ENCODE measurements at places on chromosomes 12 and 14. TPM values are rescaled to one million over a fixed set of nuclear protein-coding genes. Genes with fewer than 3 reads are reported as not detected.

DNA sequence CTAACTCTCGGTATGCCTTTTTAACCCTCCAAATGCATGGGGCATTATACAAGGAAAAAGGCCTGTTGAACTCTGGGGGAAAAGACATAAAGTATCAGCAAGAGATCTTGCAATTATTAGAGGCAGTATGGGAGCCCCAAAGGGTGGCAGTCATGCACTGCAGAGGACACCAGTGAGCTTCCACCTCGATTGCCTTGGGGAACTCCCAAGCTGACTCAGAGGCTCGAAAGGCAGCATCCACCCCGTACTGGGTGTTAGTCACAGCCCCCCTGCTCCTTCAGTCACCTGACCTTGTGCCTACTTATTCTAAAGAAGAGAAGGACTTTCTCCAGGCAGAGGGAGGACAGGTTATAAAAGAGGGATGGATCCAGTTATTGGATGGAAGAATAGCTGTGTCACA lies 781.4 kb upstream of the TMEM132C start:
- no peaks in the 10 kb centered on the region for H3K27me3 ChIP-seq
- no peak overlapping the region for H3K4me3 ChIP-seq
- DNase-seq = peak; percentile 60
- H3K27ac ChIP-seq = no peak overlapping the region

IL26 gene
- not detected for total RNA-seq

PRB2 gene
- not detected for total RNA-seq

- peak; percentile 70 for DNase-seq
- peaks cover 17% of the 10 kb centered on the region for H3K4me1 ChIP-seq
- H3K27ac ChIP-seq = peak overlapping the region; percentile 71
- H3K36me3 ChIP-seq = no peaks in the 10 kb centered on the region
Measured at GRCh38 chr14:34699873-34700621, 14.3 kb downstream of the CFL2 start.

DNA sequence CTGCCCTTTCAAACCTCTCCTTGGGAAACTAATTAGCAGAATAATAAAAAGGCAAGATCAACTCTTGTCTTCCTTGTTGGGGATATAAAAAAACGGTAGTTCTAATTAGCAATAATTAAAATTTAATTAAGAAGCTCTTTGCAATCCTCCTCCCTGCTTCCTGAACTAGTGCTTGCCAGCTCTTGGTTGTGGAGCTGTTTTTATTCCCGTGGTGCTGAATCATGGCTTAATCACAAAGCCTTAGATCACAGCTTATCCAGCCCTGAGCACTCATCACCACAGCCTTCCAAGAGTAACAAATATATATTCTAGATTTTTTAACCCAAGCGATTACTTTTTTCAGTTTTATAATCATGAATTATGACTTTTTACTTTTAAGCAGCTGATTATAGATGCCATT lies 63.2 kb upstream of the INSM2 start:
- H3K4me1 ChIP-seq = no peaks in the 10 kb centered on the region
- no peaks in the 10 kb centered on the region for H3K36me3 ChIP-seq
- no peak overlapping the region for H3K4me3 ChIP-seq
- peaks cover 5% of the 10 kb centered on the region for H3K27me3 ChIP-seq
- DNase-seq = no peak

DNA sequence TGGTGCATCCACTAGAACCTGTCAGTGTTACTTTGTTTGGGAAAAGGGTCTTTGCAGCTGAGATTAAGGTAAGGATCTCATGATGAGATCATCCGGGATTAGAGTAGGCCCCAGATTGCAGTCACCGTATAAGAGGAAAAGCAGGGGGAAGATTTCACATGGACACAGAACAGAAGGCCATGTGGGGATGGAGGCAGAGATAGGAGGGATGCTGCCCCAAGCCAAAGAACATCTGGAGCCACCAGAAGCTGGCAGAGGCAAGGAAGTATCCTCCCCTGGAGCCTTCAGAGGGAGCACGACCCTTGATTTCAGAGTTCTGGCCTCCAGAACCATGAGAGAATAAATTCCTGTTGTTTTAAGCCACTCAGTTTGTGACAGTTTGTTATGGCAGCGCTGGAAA lies 39.6 kb downstream of the CMKLR1 start:
- H3K27me3 ChIP-seq = 0 out of 2 replicates have a peak, but pooled peaks cover 4% of the 10 kb centered on the region
- H3K27ac ChIP-seq = no peak overlapping the region
- H3K4me1 ChIP-seq = no peaks in the 10 kb centered on the region

RPGRIP1 gene
- not detected for total RNA-seq

DNA sequence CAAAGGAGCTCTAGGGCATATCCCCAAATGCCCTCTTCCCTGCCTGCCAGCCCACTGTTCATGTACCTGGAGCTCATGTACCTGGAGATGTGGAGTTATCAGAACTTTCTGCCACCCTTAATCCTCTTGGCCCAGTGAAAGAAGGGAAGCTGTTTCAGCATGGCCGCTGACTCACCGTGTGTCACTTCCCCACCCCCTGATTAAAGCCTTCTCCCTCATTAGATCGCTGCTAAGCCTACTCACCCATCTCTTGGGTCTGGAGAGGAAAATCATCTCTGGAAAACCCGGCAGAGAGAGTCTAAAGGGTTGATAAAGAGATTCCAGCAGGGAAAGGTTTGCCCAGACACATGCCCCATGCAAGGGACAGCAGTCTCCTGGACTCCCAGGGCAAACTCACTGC lies 4.5 kb upstream of the LTBP2 start:
- H3K36me3 ChIP-seq = no peaks in the 10 kb centered on the region
- peak overlapping the region; percentile 47 for H3K27ac ChIP-seq
- peaks cover 3% of the 10 kb centered on the region for H3K27me3 ChIP-seq
- DNase-seq = peak; percentile 72
- H3K4me1 ChIP-seq = peaks cover 73% of the 10 kb centered on the region

DNA sequence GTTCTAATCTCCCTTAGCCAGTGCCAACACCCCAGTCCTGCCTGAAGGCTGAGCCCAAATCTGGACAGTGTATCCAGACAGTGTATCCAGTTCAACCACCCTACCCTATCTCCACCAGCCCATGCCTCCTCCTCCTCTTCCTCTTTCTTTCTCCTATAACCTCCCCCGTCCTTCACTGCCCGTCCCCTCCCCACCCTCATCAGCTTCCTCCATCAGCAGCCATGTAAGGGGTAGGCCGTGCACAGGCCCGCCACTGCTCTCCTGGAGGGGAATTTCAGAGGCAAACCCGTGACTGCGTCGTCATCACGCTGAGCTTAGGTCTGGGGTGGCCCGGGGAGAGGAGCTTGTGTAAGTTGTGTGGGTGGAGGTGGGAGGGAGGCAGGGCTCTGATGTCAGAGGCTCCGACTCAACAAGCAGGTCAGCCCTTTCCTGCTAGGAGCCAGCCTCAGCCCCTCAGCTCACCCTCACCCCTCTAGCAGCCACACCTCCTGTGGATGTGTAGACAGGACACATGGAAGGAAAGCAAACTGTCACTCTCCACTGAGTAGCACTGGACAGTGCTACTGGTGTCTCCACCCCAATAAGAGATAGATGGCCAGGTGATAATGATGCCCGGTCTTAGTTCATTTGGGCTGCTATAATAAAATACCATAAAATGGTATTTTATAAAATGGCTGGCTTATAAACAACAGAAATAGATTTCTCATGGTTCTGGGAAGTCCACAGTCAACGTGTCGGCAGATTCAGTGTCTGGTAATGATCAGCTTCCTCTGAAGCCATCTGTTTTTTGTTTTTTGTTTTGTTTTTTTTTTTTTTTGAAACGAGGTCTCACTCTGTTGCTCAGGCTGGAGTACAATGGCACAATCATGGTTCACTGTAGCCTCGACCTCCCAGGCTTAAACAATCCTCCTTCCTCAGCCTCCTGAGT lies 50.5 kb downstream of the IRF2BPL start:
- DNase-seq = no peak
- H3K27me3 ChIP-seq = no peaks in the 10 kb centered on the region

GRCh38 chr12:66397574-66398290 lies 95.4 kb downstream of the HELB start:
- 0 out of 2 replicates have a peak, but pooled peaks cover 3% of the 10 kb centered on the region for H3K27me3 ChIP-seq
- no peaks in the 10 kb centered on the region for H3K36me3 ChIP-seq
- no peak overlapping the region for H3K27ac ChIP-seq
- no peak overlapping the region for H3K4me3 ChIP-seq

GRCh38 chr12:40691913-40692764 lies at the start of gene CNTN1:
TSS of gene CNTN1 (plus strand) at chr12:40692439.
- no peak within 1 kb of the TSS for H3K4me3 ChIP-seq
- no peak for DNase-seq
- no peaks in the 10 kb centered on the region for H3K36me3 ChIP-seq
- no peak within 1 kb of the TSS for H3K27ac ChIP-seq
- H3K27me3 ChIP-seq = peaks cover 19% of the 10 kb centered on the region

Measured in SJSA1 (cell line).